ENCODE measurements at places on chromosomes 1 and 21.

DNA sequence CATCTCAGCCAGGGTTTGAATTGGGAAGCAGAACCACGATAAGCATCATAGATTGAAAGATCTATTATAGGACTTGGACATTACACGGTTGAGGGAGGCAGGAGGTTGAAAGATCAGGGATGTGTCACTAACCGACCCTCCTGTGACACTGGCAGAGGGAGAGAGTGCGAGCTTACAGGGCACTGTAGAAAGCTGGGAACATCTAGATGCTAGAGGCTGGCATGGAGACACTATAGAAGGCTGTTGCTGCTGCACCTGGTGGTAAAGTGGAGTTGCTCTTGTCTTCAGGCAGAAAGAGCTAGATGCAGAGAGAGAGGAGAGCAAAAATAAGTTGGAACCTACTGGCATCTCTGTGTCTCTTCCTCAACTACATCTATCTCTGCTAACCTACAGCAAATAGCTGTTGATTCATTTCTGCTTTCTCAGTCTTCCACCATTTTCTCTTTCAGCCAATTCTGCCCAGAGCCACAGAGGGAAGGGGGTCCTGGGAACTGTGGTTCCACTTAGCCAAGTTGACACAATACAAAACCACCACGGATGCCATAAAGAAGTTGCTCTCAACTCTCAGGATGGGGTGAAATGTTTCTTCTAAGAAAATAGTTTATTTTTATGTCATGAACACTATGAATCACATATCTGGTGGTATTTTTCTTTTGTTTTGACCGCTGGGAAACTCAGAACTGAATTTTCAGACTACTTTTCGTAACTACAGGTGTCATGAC lies 155.9 kb downstream of the ZNF281 start:
- DNase-seq: no peak

DNA sequence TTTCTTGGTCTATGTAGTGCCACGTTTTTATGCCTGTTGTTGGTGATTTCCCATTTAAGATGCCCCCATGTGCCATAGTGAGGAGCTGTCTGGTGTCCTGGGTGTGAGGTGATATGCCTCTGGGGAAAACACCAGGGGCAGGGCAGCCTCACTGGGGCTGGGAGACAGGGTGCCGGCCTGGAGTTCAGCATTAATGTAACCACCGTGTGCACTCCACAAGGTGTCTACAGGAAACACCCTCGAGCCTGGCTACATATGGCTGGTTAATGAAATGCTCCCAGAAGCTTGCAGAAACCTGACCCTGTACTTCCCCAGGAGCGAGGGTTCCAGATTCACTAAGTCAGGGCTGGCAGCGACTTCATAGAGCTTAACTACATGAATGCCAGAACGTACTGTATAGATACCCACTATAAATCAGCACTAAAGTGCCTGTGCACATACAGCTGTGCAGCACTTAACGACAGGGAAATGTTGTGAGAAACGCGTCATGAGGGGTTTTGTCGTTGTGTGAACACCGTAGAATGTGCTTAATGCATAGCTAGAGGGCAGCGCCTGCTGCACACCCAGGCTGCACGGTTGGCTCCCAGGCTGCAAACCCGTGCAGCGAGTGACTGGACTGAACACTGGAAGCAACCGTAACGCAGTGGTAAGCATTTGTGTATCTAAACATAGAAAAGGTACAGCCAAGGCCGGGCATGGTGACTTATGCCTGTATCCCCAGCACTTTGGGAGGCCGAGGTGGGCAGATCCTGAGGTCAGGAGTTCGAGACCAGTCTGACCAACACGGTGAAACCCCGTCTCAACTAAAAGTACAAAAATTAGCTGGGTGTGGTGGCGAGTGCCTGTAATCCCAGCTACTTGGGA lies 10.4 kb downstream of the TFF2 start:
- DNase-seq: no peak

DNA sequence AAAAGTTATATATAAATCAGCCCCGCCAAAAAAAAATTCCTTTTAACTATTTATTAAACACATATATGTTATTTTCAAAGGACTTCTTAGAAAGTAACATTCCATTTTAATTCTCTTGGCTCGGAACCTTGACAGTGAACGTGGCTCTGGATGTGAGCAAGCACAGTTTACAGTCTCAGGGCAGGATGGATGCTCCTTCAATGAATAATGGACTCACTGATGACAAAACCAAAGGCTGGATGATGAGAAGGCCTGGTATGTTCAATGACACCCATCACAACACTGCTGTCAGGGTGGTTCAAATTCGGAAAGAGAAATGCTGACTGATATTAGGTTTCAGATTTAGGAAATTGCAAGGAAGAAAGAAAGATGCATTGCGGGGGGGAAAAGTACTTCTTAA lies 148.8 kb downstream of the SIPA1L2 start:
- DNase-seq: no peak

DNA sequence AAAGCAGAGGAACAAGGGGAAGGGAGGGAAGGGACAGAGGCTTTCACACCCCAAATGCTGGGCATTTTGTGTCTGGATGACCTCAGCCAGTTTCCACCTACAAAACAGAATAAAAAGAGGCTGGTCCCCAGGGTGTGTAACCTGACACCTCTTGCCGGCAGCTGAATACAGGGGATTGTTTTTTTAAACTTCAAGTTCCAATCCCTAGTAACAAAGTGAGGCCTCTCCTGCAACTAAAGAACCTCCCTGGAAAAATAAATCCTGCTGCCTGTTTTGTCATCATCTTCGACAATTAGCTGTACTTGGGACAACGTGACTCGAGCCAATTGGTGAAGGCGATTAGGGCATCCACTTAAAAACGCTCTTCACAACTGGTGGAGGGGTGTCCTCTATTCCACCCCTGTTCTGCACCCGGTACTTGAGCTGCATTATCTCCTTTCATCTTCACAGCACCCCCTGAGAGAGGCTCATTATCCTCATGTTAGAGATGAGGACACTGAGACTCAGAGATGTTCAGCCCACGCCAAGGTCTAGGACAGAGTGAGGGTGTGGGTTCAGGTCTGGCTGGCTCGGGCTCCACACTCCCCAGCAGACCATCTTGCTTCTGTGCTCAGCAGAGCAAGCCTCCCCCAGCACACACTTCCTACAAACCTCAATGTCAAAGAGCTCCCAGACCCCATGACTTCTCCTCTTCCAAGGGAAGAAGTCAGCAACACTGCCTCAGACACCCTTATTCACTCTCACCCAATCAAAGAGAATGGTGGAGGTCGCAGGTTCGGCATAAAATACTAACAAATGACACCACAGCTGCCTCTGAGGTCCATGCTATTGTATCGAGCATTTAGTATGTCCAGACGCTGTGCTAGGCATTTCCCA lies 15.2 kb downstream of the ITPKB start:
- DNase-seq: no peak

GRCh38 chr1:225471453-225472301 lies 43.8 kb upstream of the LBR start:
- no peak for DNase-seq

- no peak for DNase-seq
Measured at GRCh38 chr1:65097076-65097475, 50.9 kb upstream of the AK4 start.

GRCh38 chr1:209430821-209431259 lies 152.7 kb upstream of the CAMK1G start:
- no peak for DNase-seq

DNA sequence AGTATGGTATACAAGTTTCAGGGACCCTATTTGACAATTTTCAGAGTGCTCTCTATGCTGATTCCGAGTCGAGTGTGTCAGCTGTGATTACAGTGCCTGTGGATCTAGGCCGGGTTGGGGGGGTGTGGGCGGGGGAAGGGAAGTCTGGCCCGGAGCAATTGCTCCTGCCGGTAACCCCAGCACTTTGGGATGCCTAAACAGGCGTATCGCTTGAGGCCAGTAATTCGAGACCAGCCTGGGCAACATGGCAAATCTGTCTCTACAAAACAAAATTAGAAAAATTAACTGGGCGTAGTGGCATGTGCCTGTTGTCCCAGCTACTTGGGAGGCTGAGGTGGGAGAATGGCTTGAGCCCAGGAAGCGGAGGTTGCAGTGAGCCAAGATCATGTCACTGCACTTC lies 1.6 kb upstream of the IL10RB start:
- no peak for DNase-seq

DNA sequence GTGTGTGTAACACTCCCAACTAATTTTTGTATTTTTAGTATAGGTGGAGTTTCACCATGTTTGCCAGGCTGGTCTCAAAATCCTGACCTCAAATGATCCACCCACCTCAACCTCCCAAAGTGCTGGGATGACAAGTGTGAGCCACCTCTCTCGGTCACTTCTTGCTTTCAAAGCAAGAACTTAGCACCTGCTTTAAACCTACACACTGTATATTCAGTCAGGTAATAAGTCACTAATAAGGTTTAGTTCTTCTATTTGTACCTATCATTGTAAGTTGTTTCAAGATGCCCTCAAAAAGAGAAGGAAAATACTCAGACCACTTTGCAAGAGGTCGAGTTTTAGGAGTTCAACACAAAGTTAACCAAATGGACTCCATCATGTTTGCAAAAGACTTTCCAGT lies 431.3 kb downstream of the MRPL39 start:
- no peak for DNase-seq

- DNase-seq: no peak
Measured at GRCh38 chr1:37730376-37730775, 34.5 kb downstream of the EPHA10 start.

- DNase-seq: peak; percentile 65
Measured at GRCh38 chr1:244918421-244919319, 54.3 kb upstream of the HNRNPU start.

DNA sequence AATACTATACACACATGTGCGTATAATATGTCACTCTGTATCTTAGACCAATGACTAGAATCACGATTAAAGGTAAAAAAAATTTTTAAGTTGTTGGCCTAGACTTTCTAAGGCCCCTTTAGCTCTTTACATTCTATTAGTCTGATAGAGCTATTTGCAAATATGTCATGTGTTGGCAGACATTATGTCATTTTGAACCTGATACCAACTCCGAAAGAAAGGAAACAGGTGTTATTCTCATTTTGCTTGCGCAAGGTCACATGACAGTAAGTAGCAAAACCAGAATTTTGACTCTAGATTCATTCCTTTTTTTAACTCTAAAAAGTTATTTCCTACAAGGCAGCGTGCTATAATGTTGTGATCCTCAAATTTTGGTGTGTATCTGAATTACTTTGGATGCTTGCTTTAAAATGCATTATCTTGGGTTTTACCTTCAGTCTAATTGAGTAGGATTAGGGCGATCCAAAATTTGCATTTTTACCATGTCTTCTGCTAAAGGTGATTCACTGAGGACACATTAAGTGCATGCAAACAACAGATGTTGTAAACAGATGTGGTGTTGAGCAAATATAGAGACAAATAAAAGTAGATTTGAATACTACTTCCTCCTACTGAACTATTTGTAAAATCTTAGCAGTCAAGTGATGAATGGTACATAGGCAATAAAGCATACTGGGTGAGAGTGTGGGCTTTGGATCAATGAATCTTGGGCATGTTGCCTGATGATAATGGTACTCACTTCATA lies 63.5 kb upstream of the KIAA1614 start:
- DNase-seq: no peak

DNA sequence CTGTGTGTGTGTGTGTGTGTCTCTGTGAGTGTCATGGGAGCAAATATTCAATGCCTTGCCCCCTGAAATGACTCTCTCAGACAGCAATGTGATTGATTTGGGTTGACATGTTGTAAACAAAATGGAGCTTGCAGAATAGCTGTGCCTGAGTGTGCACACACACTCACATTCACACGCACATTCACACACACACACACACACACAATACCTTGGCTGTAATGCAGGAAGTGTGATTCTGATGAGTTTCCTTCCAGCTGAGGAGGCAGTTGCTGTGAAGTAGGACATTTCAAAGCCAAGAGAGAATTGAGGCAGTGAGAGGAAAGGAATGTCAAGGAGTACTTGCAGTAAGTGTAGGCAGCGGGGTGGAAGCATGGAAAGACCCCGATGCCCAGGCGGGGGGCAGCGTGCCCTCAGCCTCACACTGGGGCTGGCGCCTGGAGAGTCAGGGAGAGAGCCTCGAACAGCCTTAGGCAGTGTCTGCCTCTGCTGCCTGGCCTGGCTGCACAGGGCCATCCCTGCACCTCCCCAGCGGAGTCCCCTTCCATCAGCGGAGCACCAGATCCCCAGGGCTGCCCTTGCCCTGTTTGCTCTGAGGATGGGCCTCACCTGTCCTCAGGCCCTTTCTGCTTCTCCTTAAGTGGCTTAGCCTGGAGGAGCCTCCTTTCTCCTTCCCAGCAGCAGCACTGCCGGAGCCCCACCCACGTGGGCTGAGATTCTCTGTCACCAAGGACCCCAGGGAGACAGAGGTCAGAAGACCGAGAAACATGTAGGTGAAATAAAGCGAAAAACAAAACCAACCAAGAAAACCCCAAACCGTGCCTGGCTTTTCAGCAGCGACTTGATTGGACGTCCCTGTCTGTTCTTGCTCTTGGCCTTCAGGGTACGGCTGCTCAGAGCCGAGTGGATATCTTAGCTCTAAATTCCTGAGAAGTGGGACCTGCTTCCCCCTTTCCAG lies 9.2 kb downstream of the VASH2 start:
- no peak for DNase-seq

DNA sequence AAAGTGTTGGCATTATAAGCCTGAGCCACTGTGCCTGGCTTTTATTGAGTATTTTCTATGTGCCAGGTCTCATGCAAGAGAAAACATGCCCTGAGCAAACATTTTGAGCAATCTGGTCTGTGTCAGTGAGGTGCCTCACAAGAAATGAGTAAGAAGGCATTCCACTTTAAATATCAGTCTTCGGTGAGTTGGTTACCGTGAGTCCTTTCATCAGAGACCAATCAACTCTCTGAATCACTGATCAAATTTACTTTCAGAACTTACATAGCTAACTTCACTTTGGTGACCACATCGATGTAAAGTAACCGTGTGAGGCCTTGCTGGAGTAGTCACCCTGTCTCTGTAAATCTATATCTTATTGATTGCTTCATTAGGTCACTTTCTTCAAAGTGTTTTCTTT lies 14.3 kb upstream of the DDX59 start:
- no peak for DNase-seq

- no peak for DNase-seq
Measured at GRCh38 chr1:3697810-3698209, 45.5 kb downstream of the TP73 start.

DNA sequence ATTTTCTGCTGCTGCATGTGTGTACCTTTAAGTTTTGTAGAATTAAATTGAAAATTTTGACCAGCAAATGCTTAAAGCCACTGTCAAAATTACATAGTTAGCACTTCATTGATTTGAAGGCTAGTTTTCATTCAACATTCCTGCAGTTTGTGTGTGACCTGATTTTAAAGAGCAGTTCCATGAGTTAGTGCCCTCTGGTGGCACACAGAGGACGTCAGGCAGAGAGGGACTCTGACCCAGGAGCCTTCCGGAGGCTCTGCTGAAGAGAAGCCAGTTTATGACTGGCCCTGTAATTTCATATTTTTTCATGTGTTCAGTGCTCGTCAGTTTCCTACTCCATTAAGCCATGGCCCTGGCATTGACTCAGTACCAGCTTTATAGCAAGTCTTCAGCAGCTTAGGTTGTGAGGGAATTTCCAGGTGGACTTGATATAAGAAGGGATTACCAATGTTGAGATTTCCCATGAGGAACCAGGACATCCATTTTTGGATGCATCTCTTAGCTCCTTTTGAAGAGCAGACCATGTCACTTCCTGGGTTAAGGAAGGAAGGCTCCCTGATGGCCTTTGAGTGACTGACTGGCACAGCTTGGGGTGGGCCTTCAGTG lies 104.7 kb downstream of the CAMTA1 start:
- DNase-seq: peak; percentile 60

- no peak for DNase-seq
Measured at GRCh38 chr1:201767339-201767738, 61.6 kb upstream of the IPO9 start.

GRCh38 chr1:81802707-81803430 lies 2.1 kb downstream of the ADGRL2 start:
- DNase-seq: no peak

- DNase-seq: no peak
Measured at GRCh38 chr1:66693856-66694255, 58.4 kb upstream of the DYNLT5 start.

All from CD4-positive, alpha-beta T cell (primary cell).